GDM1 (cell line): ENCODE measurements at places on chromosomes 2 and 18.

- no peak for DNase-seq
These were observed 32.9 kb downstream of the HDLBP start for GRCh38 chr2:241282555-241282954.

DNA sequence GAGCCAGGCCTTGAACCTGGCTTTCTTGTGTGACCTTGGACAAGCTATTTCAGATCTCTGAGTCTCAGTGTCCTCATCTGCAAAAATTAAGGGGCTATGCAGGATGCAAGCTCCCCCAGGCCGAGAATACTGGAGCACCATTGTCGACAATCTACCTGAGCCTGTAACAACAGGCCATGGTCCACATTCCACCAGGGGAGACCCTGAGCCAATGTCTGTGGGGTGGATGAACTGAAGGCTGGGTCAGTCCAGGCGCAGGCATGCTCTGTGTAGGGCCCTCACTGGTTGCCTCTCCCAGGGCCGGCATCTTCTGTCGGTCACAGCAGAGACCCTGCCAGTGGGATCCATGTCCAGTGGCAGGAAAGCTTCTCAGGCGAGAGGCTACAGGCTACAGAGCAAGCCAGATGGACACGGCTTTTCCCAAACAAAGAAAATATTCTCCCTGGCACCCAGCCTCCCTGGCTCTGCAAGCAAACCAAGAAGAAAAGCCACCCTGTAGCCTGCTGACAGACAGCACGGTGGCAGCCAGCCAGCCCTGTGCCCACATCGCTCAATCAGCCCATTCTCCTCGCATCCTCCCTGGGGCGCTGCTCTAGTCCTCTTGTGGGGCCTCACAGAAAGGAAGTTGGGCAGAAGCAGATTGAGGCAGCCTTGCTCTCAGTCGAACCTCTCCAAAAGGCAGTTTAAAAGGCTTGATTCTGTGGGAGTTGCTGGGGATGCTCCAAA lies 48.7 kb upstream of the FZD7 start:
- peak; percentile 71 for DNase-seq

- DNase-seq, result no peak
These were observed 115.2 kb downstream of the ZNF236 start for GRCh38 chr18:76937597-76937996.

- no peak for DNase-seq
These were observed 75.3 kb upstream of the MGAT4A start for GRCh38 chr2:98806236-98806697.

- no peak for DNase-seq
These were observed at the start of gene HOXD3 for GRCh38 chr2:176156807-176157498. Gene HOXD3 (plus strand): TSS chr2:176157307. CDS start chr2:176169115, 11,808 bp downstream.

DNA sequence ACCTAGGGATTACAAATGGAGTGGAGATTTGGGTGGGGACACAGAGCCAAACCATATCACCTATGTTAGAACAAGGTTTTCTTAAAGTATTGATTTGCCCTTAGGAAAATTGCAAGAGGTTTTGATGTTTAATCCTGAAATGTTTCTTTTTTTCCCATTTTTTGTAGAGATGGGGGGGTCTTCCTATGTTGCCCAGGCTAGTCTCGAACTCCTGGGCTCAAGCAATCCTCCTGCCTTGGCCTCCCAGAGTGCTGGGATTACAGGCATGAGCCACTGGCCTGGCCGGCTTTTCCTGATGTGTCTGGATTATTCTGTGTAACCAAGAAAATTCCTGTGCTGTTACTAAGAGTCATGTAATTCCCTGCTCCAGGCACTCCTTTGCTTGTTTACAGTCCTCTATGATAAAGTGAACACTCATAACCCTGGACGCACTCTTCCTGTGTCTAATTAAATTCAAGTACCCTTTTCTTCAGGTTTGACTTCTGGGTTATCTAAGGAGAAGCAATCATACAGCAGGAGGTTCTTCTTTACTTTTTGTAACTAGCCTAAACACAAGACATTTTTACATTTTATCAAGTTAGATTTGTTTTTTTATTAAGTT lies 15.0 kb upstream of the CTDP1 start:
- no peak for DNase-seq

- DNase-seq, result no peak
These were observed 98.5 kb upstream of the RAB6C start for GRCh38 chr2:129880971-129881370.

DNA sequence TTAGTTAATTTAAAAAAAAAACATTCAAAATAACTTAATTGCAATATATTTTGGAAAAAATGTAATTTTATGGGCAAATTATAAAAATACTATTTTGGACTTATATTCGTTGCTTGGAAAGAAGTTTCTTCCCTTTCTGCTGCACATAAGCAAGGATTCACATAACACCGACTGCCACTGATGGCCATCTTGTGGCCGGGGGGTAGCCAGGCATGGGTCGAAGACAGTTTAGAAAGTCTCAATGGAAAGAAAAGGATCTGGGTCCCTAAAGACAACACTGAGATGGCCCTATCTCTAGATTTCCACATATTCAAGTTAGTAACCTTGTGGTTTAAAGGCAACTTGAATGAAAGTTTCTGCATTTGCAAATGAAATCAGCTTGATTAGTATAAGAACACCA lies 318.6 kb downstream of the AKAIN1 start:
- no peak for DNase-seq

DNA sequence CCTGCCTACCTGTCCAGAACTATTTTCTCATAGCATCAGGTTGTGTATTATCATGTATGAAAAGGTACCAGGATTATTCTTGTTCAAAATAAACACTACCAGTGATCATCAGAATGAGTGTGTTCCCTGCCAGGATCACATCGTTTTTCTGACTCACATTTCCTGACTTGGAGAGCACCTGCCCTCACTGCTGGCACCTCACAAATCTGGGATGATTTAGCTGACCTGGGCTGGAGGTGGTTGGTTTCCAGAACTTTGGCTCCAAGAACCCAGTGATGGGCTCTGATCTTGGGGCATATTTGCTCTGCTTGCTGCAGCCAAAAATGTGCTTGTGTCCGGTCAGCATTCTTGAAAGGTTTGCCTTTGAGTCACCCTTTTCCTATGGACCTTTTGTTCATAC lies 836.3 kb upstream of the ACVR2A start:
- DNase-seq, result no peak

DNA sequence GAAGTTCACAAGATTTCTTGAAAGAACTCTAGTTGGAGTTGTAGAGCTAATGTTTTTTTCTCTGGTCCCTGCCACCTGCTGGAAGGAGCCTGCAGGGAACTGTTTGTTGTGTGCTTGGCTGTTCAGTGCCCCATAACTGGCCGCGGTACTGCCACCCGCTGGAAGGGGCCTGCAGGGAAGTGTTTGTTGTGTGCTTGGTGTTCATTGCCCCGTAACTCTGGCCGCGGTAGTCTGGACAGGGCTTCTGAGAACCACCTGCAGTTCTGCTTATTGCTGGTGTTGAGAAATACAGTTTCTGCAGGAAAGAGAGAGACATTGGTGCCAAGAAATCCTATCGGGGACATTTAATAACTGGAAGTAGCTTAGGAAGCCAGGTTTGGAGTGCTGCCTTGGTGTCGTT lies 58.1 kb downstream of the AGAP1 start:
- no peak for DNase-seq

- no peak for DNase-seq
These were observed 152.3 kb downstream of the MEIS1 start for GRCh38 chr2:66587216-66587615.

GRCh38 chr2:84498150-84498799 lies 18.0 kb upstream of the DNAH6 start:
- no peak for DNase-seq

DNA sequence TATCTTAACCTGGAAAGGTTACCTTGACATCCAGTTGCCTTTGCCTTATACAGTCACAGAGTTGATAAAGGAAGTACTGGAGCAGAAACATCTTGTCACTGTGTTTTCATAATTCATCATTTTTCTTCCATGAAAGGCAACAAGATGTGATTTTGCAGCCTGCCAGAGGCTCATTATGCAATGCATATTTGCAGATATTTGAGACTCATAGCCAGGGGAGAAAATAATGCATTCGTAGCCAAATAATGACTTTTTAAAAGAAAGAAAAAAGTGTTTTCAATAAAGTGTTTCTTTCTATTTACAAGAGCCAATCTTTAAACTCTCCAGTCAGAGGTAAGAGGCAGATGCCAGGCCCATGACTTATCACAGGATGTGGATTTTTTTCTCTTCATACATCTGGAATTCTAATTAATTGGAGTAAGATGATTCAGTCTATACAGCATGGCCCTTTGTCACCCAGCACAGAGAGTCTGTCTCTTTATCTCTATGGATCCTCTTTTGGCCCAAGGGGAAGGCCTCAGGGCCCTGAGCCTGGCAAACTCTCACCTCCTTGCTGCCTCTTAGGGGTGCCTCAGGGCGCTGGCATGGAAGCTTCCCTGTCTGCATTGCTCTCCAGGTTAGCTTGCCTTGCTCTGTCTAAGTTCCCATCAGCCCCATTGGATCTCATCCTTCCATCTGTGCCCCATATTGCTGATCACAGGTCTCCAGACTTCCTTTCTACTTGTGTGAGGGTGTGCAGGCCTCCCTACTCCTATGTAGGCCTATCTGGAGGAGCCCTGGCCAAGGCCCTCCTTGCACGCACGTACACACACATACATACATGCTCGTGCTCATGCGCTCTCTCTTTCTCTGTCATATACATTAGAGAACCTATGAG lies 247.7 kb downstream of the TPGS2 start:
- DNase-seq, result no peak

DNA sequence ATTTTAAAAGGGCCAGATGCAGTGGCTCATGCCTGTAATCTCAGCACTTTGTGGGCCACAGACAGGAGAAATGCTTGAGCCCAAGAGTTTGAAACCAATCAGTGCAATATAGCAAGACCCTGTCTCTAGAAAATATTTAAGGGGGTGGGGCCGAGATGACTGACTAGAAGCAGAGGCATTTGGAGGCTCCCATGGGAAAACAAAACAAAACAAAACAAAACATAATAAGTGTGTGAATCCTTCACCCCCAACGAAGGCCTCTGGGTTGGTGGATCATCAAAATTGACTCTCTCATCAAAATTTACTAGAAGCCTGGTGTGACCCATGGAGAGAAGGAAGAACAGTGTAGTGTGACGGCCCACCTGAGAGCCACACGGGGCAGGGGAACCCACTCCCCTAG lies 560.9 kb downstream of the LRP1B start:
- DNase-seq, result no peak

- no peak for DNase-seq
These were observed 24.6 kb downstream of the RTN4 start for GRCh38 chr2:55025627-55026026.

DNA sequence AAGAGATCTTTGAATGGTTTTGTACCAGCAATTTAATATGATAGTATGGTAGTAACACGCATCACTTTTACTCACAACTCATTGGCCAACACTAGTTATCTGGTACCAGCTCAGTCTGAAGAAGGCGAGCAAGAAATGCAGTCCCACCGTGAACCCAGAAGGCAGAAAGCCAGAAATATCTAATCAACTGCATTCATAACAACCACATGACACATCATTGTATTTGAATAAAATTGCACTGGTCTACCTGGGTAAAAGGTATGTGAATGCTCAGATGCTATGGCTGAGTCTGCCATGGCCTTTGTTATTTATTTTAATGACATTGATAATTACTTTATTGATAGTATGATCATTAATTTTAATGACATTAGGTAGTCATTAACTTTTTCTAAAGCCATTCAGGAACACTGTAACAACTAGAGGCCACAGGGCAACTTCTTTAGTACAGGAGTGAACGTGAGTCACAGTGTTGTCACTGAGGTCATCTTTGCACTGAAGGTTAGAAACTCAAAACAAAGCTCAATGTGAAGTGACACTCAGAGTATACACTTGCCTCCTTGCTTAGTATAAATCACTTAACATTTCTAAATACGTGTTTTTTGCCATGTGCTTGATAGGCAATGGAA lies 475.6 kb upstream of the TNP1 start:
- no peak for DNase-seq

DNA sequence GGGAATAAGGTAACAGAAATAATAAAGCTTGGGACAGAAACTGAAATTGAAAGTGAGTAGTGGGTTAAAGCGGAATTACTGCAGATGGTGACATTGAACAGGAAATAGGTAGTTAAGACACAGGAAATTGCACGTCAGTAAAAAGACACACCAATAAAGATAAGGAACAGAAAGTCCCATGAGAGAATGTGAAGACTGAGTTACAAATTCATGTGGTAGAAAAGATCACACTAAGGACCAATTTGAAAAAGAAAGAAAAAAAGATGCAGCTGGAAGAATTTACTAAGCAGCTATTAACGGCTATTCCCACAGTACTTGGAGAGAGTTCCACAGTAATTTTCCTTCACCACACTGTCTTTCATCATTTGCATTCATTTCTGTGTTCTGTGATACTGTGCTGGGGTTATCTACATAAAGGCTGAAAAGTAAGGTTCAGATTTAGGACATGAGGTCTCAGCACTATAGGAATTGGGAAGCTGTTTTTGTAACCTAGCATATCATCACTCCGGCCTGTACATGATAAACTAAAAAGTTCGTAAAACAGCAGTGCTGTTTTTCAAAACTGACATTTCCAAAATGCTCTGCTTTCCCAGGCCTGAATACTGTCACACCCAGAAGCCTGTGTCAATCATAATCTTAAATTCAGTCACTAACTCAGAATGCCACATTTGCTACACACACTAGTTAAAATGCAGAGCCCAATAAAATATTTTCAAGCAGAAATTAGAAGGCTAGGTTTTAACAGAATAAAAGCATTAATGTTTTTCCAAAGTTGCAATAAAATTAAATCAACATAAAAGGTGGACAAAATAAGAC lies 42.9 kb downstream of the SRBD1 start:
- peak; percentile 67 for DNase-seq

- no peak for DNase-seq
These were observed 259.2 kb downstream of the SLC4A3 start for GRCh38 chr2:219886615-219887014.

GRCh38 chr18:46071653-46072375 lies at the start of gene PSTPIP2:
Gene PSTPIP2 (minus strand): TSS chr18:46072260. CDS start chr18:46072188, 72 bp downstream.
- peak; percentile 64 for DNase-seq

DNA sequence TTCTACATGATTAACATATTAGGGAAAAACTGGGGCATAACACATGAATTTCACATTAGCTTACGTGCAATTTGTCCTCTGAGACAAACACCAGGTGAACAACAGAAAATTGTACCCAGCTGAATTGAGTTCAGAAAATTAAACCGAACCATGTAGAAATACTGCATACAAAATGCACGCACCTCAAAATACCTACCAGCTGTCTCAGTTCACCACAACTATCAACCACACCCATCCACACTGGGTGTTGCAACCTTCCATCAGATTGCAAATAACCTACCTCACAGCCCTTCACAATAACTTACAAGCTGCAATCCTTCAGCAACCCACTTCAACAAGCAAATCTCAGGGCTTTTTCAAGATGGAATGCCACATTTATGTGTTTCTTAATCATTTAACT lies 55.9 kb downstream of the UNC50 start:
- no peak for DNase-seq

- DNase-seq, result no peak
These were observed 44.3 kb upstream of the FBXO11 start for GRCh38 chr2:47950340-47951301.

- no peak for DNase-seq
These were observed 271.5 kb downstream of the AGAP1 start for GRCh38 chr2:235765181-235765820.

DNA sequence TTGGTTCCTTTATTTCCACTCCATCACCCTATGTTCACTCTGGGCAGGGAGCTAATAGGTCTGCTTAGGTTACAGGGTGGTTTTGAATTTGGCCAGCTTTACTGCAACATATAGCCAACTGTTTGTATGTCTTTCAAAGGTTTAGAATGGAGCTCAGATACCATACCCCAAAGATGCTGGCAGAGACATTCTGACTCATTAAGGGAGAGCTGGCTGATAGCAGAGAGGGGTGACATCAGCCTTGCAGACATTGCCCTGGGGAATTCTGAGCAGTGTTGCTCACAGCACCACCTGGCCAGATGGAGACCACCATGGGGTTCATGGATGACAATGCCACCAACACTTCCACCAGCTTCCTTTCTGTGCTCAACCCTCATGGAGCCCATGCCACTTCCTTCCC lies 2.1 kb downstream of the PROKR1 start:
- DNase-seq, result no peak
